AG20443 (cell line): ENCODE measurements at places on chromosomes 7 and 10.
A peak's percentile ranks its signal among the peaks of the same experiment; 100 is the strongest.

DNA sequence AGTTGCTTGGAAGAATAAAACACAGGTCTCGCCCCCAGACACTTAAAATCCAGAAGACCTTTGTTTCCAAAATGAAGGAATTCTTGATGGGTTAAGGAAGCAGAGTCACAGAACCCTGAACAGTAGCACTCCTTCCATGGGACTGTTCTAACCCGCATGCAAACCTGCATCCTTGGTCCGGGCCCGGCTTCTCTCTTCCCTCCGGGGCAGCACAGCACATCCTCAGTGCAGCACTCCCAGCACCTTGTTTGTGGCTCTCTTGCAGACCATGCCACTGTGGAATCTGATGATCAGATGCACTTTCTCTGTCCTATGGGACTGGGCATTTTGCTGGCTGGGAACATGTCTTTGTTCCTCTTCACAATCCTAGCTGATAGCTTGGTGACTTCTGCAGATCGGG lies 33.5 kb downstream of the INSYN2A start:
- no peak for DNase-seq

GRCh38 chr7:122092964-122093797 lies 50.9 kb downstream of the AASS start:
- peak; percentile 73 for DNase-seq

GRCh38 chr7:867001-867405 lies 9.4 kb upstream of the GET4 start:
- peak; percentile 90 for DNase-seq

DNA sequence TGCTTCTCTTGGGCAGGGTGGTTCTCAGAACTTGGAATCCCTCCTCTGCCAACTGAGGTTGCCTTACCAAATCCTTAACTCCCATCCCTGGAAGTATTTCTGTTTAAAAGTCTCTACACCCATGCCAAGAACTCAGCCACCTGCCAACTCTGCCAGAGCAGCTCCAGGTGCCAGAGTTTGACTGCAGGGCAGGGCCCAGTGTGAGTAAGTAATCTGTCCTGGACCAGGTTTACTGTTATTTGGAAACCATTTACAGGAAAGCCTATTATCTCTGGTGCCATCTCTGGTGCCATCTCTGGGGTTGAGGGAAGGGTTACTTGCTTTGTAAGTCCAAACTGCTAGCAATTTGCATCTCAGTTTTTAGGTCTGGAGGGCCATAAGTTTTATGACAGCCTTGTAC lies 2.5 kb downstream of the TSPAN15 start:
- no peak for DNase-seq

DNA sequence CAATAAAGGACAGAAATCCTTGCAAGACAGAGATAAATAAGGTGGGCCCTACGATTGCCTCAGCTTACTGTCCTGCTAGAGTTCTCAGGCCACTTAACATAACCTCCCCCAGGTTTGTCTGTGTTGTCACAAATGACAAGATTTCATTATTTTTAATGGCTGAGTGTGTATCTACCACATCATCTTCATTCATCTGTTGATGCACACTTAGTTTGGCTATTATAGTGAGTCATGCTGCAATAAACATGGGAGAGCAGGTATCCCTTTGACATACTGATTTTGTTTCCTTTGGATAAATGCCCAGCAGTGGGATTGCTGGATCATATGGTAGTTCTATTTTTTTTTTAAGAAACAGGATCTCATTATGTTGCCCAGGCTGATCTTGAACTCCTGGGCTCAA lies 60.6 kb downstream of the PRTFDC1 start:
- no peak for DNase-seq

- DNase-seq: peak; percentile 63
Measured at GRCh38 chr7:6248581-6248980, 23.8 kb downstream of the CYTH3 start.

DNA sequence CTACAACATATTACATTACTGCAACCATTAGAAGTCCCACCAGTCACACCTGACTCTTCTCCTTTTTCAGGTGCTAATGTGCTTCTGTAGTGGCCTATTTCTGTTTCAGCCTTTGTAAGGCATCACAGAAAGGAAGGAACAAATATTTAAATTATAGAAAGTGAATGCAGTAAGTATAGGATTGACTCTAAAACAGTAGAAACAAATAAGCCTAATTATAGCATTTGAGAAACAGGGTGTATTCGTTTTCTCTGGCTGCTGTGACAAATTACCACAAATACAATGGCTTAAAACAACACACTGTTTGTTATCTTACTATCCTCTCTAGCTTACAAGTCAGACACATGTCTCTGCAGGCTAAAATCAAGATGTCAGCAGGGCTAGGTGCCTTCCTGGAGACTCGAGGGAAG lies 69.4 kb downstream of the CCSER2 start:
- no peak for DNase-seq

DNA sequence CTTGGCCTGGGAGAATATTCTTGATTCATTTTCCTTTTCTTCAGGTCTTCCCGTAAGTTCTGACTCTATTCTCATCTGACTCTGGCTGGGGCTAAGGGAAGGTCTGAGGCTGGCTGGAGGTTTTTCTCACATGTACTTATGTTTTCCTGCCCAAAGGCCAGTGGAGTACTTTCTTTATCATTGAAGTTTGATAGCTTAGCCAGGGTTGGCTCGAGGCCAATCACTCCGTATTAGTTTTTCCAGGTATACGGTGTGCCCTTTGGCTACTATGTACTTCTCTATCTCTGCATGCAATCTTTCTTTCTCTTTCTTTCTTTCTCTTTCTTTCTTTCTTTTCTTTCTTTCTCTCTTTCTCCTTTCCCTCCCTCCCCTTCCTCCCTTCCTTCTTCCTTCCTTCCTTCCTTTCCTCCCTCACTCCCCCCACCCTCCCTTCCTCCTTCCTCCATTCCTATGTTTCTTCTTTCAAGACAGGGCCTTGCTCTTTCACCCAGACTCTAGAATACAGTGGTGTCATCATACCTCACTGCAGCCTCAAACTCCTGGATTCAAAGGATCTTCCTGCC lies 26.8 kb upstream of the VKORC1L1 start:
- no peak for DNase-seq

- no peak for DNase-seq
Measured at GRCh38 chr10:82377608-82378007, 502.6 kb downstream of the NRG3 start.

GRCh38 chr10:37314862-37315261 lies 189.5 kb downstream of the ANKRD30A start:
- DNase-seq: no peak

GRCh38 chr10:96797485-96797884 lies 34.6 kb upstream of the LCOR start:
- DNase-seq: no peak
